ENCODE measurements at places on chromosomes 5 and 9.

- DNase-seq = no peak
Observed at GRCh38 chr5:54944364-54944763, 41.0 kb downstream of the ESM1 start.

DNA sequence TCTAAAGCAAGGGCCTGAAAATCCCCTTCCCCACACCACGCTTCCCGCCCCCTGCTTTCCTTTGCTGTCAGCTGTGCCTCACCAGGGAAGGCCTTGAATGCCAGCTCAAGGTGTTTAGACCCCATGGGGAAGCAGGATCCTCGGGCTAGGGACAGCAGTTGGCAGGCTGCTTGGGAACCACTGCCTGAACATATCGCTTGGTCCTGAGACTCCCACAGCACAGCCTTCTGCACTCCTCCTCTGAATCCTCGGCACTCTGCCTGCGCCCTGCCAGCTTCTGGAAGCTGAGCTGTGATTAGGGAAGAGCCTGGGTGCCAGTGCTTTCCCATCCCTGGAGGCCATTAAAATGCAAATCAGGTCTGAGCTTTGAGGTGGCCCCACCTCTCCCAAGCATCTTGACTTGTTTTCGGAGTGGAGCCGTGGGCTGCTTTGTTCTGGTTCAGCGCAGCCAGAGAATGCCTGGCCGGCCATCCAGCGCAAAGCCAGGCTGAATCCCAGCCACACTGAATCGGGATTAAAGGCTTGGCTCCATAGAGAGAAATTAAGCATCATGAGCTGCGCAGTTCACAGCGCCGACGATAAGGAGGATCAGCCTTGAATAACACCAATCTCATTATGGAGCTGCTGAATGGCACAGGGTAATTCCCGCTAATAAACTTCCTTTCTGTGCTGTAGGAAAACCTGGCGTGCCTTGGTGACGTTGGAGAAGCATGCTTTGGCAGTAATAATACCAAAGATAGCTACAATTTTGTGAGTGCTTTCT is 40.0 kb downstream of the AMBP start:
- peak; percentile 92 for DNase-seq

GRCh38 chr9:30628915-30629567 is 1755.4 kb upstream of the ACO1 start:
- no peak for DNase-seq

GRCh38 chr5:139061274-139061673 is 136.9 kb downstream of the SIL1 start:
- DNase-seq = no peak

GRCh38 chr9:78462611-78463010 is 165.7 kb downstream of the PSAT1 start:
- DNase-seq = no peak

DNA sequence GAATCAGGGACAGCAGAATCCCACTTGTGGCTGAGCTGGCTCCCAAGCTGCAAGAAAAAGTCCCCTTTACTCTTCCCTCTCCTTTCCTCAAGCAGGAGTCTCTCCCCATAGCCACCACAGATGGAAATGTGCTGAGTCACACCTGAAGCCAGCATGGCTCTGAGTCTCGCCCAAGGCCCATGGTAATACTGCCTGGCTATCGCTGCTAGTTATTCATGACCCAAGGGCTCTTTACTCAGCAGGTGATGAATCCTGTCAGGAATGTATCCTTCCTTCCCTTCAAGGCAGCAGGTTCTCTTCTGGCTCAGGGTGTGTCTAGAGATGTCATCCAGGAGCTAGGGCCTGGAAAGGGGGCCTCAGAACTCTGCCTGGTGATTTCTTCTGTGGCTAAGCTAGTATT is 403.3 kb upstream of the PTPRD start:
- no peak for DNase-seq

- DNase-seq = no peak
Observed at GRCh38 chr9:134875371-134875770, 5.2 kb upstream of the FCN2 start.

- no peak for DNase-seq
Observed at GRCh38 chr9:79240774-79241173, 331.0 kb upstream of the TLE4 start.

DNA sequence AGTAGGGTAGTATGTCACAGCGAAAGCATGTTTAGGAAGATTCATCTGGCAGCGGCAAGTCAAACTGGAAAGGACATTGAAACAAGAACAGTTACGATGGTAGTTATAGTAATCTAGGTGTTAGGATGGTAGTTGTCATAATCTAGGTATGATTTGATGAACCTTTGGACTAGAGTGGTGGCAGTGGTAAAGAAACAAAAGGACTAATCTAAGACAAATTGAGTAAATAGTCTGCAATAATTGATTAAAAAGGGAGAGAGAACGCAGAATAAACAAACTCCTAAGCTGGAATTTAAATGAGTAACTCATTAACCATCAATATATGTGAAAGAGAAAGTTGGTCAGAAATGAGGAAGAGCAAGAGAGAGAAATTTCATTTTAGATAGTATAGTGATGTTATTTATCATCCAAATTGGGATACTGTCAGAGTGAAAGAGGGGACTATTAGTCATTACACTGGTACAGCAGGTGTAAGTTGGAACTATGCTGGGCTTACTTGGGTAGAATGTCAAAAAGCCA is 56.8 kb downstream of the MTREX start:
- no peak for DNase-seq

GRCh38 chr9:132582276-132582785 is at the start of gene BARHL1:
BARHL1 (plus strand) TSS chr9:132582606; CDS start chr9:132582798, 192 bp downstream.
- DNase-seq = no peak

DNA sequence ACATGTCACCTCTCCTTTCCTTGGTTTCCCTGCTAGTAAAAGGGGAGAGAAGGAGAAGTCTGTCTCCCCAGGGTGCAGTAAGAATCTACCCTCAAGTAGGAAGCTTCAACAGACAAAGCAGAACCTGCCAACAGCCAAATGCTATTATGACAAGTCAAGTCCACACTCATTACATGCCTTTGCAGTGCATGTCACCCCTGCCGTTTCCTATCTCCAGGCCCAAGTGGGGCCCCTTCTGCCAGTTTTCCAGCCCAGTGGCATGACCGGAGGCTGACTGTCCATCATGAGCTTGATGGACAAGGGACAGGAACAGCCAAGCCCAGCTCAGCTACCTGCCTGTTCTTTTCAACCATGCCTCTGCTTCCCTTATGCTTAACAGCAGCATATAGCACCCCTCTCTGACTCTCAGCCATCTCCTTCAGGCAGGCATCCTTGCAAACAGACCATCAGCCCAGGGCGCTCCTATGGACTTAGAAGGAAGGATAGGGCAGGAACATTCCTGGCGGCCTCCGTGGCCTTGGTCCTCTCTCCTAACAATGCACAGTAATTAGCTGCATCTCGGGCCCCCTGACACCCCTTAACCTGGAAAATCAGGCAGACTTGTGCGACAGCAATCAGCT is 107.2 kb upstream of the RAD23B start:
- DNase-seq = no peak

GRCh38 chr9:110199643-110200042 is 8.3 kb downstream of the C9orf152 start:
- DNase-seq = no peak

DNA sequence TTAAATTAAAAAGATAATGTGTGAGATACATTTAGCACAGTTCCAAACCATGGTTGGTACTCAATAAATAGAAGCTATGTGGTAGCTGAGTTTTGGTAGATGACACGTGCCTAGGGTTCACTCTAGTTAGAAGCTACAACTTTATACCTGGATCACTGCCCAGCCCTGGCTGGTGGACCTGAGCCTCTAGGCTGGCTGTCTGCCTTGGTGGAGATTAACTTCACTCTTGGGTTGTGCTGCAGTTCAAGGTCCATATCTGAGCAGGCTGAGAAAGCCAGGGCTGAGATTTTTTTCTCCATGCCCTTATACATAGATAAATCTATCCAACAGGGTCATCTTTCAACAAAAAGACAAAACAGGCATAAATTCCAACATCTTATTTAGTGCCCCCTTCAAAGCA is 44.6 kb upstream of the SPDL1 start:
- DNase-seq = no peak

GRCh38 chr5:122141751-122142150 is 12.4 kb downstream of the ZNF474 start:
- DNase-seq = no peak

- no peak for DNase-seq
Observed at GRCh38 chr9:129637102-129637501, 4.8 kb downstream of the ASB6 start.

GRCh38 chr9:19375538-19375937 is 4.5 kb downstream of the RPS6 start:
- no peak for DNase-seq

GRCh38 chr9:108166519-108166918 is 677.0 kb upstream of the KLF4 start:
- no peak for DNase-seq

DNA sequence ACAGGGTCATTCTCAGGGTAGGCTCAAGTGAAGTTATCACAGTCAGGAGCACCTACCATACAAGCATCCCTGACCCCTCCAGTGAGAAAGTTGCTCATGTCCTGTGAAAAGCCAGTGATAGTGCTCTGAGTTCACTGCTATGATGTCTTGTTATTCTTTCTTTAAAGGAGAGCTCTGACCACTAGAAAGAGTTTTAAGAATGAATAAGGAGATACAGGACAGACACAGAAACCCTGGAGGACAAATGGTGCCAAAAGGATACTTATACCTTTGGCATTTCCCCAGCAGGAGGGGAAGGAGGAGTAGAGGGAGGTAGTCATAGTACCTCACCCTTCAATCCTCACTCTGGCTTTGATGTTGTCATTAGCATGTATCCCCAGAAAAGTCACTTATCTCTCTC is 84.0 kb upstream of the AGXT2 start:
- DNase-seq = no peak

DNA sequence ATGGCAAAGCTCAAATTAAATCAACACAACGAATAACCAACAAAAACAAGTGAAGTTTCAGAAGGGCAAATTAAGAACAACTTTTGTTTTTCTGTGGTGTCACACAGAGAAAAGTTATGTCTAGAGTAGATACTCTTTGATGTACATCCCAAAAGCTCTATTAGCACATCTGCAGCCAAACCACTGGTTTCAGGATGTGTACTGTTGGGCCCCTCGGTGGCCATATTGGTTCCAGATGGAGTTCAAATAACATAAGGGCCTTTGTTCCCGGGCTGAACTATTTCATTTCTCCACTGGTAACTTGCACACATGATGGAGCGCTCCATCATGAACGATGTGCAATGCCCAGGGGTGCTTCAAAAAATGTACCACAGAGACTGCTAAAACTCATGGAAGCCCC is 126.1 kb downstream of the SEMA5A start:
- no peak for DNase-seq

DNA sequence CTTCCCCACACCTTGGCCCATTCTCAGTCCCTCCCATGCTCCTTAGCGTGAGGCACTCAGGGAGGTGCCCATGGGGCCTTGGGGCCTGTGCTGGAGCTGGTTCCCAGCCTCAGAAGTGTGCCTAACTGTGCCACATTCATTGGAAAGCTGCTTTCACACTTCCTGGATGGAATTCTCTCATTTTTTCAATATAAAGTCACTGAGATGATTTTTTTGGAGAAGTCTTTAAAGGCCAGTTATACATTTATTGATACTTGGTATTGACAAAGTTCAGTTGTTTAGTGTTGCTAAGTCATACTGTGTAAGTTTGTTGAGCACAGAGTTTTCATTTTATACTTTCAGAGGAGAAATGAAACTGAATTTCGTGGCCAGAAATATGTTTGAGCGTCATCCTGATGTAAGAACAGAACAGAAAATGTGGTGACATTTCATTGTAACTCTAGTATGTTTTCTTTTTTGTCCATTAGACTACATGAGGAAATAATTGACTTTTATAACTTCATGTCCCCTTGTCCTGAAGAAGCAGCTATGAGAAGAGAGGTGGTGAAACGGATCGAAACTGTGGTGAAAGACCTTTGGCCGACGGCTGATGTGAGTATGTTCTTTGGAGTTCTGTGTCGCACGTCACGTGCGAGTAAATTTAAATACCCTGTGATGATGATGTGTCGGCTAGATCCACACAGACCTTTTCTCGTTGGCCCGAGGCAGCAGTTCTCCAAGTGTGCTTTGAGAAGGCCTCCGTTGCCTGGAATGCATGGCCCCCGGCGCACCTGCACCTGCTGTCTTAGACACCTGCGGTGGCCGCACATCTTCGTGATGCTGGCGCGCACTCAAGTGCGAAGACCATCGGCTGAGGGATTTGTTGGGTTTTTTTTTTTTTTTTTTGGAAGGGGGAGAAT is 24.1 kb downstream of the TENT4A start:
- no peak for DNase-seq

DNA sequence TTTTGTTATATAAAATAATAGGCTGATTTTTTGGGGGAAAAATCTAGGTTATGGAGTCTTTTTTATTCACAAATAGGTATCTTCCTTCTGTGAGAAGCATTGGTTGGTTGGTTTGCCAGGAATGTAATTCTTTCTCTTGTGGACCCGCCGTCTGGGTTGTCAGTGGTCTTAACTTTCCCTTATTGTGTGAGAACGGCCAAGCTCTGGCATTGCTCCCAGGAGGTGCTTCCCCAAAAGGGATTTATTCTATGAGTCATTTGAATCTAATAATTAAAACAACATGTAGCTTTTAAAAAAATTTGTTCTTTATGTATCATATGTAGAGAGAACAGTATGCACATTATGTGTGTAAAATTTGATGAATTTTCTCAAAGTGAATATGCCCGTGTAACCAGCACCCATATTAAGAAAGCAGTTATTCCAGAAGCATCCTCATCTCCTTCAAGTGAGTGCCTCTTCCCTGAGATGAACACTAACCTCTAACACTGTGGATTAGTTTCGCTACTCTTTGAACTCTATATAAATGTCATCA is 114.4 kb downstream of the MAST4 start:
- DNase-seq = no peak

DNA sequence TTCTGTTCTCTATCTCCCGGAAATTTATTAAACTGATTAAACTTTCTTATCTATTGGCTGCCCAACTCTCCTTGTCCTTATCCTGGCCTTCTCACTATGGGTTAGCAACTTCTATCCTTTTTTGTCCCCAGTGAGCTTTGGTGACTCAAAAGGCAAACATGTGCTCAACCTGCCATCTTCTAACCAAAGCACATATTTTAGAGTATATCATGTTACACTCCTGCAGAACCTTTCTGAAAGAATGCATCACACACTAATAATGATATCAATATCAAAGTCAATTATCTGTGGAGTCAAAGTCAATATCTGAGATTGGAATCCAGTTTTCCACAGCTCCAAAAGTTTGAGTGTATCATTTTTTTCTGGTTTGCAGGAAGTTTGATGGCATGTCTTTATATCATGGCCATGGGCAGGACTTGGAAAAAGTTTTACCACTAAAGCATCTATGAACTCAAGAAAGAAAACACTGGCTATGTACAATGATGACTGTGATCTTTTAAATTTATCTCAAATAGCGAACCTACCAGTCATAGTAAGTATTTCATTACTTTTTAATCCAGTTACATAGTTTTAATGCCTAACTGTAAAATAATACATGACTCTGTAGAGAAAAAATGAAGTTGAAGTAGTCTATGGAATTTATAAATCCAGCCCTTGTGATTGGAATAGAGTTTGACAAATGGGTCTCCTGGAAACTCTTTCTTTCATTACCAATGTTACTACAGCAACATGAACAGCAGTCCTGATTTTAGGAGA is 166.8 kb downstream of the DROSHA start:
- no peak for DNase-seq

DNA sequence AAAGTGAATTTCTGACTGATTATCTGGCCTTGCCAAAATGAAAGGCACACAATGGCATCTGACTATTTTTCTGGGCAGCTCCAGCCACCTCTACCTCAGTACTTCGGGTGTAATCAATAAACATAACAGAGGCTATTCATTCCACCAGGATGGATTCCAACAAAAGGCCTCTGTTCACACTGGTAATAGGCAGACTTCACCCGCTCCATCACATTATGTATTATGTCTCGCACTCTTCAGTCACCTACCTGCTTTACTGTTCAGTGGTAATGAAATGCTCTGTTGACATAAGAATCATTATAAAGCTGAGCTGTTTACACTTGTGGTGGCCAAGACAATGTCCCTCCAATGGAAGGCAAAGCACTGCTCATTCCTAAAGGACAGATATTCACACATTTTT is 1333.7 kb upstream of the WWC1 start:
- DNase-seq = no peak

All from posterior cingulate gyrus (tissue), 11 donors.